ENCODE measurements at places on chromosomes 4 and X.

DNA sequence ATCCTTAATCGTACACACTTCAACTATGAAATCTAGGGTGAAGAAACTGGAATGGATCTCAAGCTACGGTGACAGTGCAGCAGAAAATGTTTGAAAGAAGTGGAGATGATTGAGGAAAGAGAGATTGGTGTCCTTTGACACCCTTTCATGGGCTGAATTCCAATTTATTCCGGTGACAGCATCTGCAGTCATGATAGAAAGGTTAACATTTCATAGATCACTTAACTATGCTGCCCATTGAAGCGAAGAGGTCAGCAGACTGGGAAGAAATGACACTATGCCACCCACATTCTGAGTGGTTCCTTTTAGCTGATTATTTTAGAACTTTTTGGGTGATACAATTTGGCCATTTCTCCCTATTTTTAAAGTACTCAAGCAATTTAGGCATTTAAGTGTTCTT lies 82.3 kb downstream of the DNAAF6 start:
- DNase-seq: no peak

DNA sequence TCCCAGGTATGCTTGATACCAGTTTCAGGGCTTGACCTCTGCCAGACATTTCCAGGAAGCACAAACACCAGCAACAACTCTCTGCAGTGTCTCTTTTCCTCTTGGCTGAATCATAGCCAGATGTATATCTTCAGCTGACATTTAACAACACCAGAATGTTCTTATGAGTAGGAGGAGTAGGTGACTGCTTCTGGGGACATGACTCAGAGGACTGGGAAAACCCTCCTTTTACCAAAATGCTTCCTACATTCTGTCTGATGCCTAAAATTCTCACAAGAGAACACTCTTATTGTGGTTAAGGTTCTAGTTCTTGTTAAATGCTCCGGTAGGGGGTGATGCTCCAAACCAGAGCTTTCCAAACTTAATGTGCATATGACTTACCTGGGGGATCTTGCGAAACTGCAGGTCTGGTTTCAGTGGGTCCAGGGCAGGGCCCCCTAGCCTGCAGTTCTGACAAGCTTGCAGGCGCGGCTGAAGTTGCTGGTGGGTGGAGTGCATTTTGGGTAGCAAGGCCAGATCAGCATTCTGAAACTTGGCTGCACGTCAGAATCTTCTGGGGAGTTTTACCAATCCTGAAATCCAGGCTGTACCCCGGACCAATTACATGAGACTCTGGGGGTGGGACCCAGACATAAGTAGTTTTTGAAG lies 329.3 kb upstream of the RPS6KA3 start:
- no peak for DNase-seq

DNA sequence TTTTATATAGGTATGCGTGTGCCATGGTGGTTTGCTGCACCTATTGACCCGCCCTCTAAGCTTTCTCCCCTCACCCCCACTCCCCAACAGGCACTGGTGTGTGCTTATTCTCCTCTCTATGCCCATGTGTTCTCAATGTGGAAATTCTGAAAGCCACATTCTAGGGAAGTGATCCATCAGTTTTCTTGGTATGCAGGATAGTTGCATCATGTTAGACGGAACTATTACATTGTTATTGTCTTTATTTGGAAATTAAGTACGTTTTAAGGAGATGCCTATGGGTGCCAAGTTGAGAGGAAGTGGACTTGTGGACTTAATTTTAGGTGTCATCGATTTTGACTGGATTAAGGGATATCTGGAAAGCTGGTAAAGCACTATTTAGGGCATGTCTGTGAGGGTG lies 204.6 kb downstream of the RBM46 start:
- DNase-seq: no peak

GRCh38 chr4:122623637-122624166 lies 2.8 kb upstream of the IL21 start:
- no peak for DNase-seq

GRCh38 chr4:86043755-86044592 lies 315.9 kb downstream of the MAPK10 start:
- no peak for DNase-seq
